ENCODE measurements at places on chromosomes 12 and 14.

DNA sequence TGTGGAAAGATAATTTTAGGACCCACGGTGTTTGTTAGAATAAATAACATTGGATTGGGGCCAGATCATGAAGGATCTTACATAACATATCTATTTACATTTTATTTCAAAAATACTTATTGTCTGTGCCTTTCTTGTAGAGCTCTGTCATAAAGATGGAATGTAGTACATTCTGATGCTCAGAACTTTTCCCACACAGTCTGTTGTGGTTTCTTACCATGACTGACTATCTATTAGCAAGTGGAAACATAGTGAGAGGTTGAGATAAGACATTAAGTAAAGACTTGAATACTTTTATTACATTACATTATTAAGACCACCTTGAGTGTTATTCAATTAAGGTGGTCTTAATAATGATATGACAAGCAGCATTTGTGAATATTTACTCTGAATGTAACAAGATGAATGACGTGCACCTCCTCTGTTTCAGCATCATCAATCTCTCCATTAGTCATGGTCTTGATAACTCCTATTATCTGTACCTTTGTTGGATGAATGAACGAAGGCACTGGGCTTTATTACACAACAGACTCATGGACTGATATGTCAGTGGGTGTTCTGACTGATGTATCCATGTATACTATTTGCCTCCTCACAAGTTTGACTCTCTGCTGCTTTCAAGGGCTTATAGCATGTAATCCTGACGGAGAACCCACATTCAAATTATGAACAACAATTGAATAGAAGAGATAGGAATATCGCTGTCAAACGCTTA is 883.0 kb upstream of the FLRT2 start:
- DNase-seq = no peak

GRCh38 chr12:28023156-28023887 is 50.8 kb upstream of the PTHLH start:
- DNase-seq = no peak

- DNase-seq = peak; percentile 43
Measured at GRCh38 chr12:130870442-130871285, 1.2 kb upstream of the RAN start.

DNA sequence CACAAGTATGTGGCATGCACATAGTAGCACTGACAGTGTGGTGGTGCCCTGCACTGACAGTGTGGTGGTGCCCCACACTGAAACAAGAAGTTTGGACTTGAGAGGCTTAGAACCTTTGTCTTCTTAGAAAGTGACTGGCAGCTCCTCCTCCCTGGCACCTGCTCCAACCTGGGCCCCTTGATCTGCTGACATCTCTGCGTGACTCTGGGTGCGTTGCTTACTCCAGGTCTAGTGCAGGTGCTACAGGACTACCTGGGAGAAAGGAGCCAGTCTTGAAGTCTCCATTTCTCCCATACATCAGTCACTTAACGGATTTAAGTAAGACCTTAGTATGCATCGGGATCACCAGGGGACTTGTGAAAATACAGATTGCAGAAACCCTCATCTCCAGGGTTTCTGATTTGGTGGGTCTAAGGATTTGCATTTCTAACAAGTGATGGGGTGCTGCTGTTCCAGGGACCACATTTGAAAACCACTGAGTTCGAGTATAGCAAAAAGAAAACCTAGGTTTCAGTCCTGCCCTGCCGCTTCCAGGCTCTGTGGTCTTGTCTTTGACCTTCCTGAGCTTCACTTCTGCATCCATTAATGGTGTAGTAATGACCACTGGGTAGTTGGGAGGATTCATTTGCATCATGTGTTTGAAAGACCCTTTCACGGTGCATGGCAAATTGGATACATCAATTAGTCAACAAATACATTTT is 15.7 kb downstream of the NINJ2 start:
- DNase-seq = no peak

DNA sequence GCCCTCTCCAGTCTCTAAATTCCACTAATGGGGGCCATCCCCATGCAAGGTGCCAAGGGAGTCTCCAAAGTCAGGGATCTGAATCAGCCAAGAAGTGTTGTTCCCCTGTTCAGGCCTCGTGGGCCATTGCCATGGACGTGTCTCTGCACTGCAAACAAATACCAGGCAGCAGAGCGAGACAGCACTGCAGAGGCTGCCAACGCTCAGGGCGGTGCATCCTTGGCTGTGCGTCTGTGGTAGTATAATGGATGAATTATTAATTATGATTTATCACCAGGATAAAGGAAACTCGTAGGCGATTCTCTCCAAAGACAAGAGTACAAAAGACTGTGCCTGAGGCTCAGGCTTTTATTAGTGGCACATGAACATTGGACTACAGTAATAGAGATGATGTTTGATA is 122.3 kb upstream of the NTF3 start:
- DNase-seq = no peak

- no peak for DNase-seq
Measured at GRCh38 chr14:87097015-87097414, 896.0 kb downstream of the GALC start.

DNA sequence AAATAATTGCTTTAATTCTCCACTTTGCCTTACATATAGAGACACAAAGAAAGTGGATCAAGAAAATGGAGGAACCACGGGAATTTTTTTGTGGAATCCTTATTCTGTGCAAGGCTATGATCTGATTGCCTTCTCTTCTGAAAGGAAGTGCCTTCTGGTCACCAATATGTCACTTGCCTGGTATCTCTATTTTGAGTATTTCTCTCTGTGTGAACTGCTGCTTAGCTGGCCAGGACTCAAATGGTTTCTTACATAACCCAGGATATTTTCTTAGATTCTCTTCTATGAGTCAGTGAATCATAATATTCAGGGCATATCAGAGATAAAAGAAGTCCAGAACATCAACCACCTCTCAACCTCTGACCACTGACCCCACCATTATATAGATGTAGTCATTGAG is 156.1 kb downstream of the DIO2 start:
- DNase-seq = no peak

DNA sequence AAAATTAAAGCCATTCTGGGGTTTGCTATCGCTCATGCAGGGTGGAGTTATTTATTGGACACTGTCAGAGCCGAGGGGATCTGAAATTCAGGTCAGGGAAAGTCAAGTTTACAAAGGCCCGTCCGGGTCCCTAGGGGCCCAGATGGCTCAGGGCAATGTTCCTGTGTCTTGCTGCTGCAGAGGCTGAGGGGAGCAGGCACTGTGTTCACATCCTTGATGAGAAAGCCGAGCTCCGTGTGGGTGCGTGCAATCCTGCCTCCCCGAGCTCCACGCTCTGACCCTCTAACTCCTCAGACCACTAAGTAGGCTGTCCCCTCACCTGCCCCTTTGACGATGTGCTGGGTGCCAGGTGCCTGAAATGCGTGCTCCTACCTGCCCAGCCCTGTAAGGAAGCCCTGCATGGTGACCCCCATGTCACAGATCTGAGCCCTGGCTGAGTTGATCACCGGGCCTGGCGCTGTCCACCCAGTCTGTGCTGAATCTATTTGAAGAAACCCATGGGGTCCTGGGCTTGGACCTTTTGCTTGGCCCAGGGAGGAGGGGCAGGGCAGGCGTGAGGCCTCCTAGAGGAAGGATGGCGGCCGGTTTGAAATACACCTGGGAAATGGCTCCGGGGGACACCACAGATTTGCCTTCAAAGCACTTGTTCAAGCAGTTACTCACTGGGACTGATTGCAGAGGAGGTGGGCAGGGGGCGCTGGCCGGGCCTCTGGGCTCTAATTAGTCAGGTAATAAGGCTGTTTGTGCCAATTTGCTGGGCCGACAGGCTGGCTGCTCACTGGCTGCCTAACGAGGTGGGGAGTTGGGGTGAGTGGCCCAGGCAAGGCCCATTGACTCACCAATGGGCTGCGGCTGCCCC is 204.3 kb downstream of the KIF26A start:
- DNase-seq = no peak

- DNase-seq = no peak
Measured at GRCh38 chr12:13177906-13178305, 18.6 kb upstream of the EMP1 start.

GRCh38 chr12:60501124-60501729 is 905.4 kb downstream of the SLC16A7 start:
- no peak for DNase-seq

DNA sequence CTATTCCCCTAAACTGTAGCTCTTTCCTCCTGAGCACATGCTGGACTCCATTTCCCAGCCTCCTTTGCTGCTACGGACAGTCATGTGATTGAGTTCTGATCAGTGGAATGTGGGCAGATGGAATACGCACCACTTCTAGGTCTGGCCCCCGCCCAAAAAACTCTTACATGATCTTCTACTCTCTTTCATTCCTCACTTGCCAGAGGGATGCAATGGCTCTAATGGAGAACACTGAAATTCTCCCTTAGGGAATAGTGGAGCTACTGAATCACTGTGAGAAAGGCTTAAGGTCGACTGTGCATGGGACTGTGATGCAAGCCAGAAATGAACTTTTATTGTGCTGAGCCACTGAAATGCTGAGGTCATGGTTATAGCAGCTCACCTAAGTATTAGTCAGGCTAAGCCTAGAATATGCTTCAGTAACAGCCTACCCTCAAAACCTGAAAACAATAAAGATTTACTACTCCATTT is 13.0 kb upstream of the TMED2 start:
- DNase-seq = no peak

DNA sequence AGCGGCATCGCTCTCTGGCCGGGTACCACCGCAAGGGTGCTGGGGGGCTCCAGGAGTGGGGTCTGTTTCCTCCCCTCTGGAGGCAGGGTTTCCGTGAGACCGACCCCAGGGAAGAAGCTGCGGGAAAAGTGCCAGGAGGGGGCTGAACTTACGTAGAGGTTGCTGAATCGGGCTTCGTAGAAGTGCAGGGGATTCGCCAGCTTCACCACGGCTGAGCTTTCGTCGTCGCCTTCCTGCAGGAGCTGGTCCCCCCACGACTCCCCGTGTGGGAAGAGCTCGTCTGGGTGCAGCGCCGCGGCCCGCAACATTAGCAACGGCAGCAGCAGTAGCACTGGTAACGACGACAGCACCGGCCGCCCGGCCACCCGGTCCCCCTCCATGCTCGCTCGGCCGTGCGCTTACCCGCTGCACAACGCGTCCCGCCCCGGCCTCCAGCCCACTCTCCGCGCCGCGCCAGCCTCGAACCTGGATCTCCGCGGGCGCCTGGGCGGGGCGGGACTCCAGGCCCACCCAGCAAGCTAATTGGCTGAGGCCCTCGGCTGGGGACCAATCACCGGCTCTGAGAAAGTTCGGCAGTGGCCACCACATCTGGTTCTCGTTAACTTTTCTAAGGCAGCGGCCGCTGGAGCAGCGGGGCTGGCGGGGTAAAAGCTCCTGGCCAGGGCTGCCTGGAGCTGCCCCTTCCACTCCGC is at the start of gene NID2:
Gene NID2, minus strand, starts transcription at position 445 of the 692 bp plus-strand sequence. Its CDS starts 65 bp downstream, at position 380.
- no peak for DNase-seq

DNA sequence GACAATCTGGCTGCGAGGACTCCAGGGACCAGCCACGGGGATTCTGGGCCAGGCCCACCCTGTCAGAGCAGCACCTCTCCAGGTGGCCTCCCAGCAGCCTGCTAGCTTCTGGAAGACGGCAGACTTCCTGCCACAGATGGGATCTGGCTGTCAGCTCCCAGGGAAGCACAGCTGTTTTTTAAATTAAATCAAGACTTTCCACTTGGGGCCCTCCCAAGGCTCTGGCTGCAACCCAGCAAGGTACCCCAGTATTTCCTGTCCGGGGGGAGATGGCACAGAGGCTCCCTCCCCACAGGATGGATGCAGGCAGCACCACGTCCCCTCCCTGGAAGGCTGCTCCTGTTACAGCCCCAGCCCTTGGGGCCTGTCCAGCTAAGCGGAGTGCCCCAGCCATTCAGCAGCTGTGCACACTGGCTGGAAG is 56.9 kb downstream of the ACTN1 start:
- DNase-seq = no peak

GRCh38 chr12:15268309-15268708 is 47.1 kb upstream of the RERG start:
- no peak for DNase-seq

GRCh38 chr12:72282721-72283120 is 10.6 kb downstream of the TRHDE start:
- no peak for DNase-seq

- no peak for DNase-seq
Measured at GRCh38 chr14:51216602-51217001, 23.4 kb upstream of the TMX1 start.

DNA sequence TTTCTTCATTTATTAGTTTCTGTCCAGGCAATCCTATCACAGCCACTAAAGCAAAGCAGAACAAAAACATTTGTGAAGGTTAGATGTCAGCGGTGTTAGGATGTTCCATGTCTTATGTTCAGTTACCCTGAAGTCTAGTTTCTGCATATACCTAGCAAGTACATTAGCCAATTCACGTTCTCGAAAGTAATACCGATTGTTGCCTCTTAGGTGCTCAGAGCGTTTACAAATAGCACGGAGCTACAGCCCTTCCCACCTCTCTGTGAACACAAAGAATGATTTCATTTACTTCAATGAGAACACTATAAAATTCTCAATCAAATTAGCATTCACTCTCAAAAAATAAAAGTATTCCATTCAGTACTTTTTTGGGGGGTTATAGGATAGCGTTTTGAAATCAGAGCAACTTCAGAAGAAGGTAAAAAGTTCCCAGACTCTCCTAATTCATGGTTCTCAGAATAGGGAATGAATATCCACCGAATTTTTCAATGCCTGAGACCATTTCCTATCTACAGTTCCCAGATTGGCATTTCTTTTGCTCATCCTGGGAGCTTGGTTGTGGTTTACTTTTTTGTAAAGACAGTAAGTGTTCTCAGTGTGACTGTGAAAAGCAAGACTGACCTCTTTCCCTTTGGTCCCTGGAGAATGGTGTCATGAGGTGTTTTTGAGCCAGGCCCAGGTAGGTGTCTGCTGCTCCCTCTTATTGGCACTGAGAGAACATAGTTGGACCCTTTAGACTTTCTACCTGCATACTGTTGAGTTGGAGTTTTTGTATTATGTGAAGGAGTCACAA is 488.0 kb upstream of the RGS6 start:
- DNase-seq = no peak

- DNase-seq = no peak
Measured at GRCh38 chr12:64826234-64826633, 1.8 kb downstream of the TBC1D30 start.

- no peak for DNase-seq
Measured at GRCh38 chr12:45415393-45415817, 199.5 kb downstream of the ANO6 start.

- no peak for DNase-seq
Measured at GRCh38 chr12:110338754-110339153, 57.7 kb downstream of the ATP2A2 start.

- no peak for DNase-seq
Measured at GRCh38 chr14:69316449-69317101, 56.6 kb downstream of the GALNT16 start.

DNA sequence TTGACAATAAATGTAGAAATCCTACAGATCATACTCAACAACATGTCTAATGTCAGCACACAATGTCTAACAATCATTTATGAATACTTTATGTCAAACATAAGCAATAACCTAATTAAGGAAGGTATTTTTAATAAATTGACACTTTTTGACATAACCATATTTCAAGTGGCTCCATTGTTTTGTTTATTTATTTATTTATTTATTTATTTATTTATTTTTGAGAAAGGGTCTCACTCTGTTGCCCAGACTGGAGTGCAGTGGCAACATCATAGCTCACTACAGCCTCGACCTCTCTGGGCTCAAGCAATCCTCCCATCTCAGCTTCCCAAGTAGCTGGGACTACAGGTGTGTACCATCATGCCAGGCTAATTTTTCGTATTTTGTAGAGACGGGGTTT is 267.6 kb upstream of the BTG1 start:
- DNase-seq = no peak

- peak; percentile 14 for DNase-seq
Measured at GRCh38 chr12:126772171-126772864, 1494.7 kb upstream of the TMEM132C start.

GRCh38 chr14:96042248-96042930 is 3.2 kb downstream of the C14orf132 start:
- no peak for DNase-seq
